ENCODE measurements at places on chromosomes 3 and 15.
A peak's percentile ranks its signal among the peaks of the same experiment; 100 is the strongest.

GRCh38 chr3:78839693-78840092 is 928.1 kb downstream of the ROBO1 start:
- peak; percentile 54 for DNase-seq

- DNase-seq, result no peak
Observed at GRCh38 chr3:63092515-63092914, 185.6 kb upstream of the SYNPR start.

GRCh38 chr3:116618138-116618537 is 91.4 kb upstream of the TUSC7 start:
- DNase-seq, result no peak

- no peak for DNase-seq
Observed at GRCh38 chr3:12115849-12116248, 42.9 kb downstream of the TIMP4 start.

DNA sequence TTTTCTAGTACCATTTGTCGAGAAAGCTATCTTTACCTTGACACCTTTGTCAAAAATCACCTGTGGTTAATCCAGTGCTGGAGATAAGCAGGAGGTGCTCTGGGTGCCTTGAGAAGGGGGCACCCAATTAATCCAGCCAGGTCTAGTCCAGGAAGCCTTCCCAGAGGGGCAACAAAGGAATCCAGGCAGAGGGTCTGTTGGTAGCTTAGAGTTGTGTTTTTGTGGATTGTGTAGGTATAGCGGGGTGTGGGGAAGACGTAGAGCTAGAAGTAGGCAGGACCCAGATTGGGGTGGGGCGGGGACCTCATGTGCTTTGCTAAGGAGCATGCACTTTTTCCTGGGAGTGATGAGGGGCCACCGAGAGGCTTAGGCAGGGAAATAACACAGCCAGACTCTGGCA is 6.0 kb upstream of the PIGZ start:
- DNase-seq, result no peak

DNA sequence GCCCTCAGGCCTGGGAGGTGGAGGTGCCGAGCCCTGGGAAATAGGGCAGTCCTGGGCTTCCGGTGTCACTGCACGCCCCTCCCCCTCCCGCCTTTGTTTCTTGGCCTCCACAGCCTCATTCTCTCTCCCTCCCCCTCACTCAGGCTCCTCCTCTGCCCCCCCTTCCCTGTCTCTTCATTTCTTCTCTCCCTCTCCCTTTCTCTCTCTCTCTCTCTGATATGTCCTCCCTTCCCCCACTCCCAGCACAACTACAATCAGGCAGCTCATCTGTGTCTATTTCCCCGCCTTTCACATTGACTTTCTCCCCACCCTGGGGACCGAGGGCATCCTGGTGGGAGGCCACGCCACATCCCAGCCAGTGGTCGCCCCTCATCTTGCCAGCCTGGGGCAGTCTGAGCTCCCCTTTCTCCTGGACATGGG is 40.2 kb downstream of the IDH2 start:
- DNase-seq, result peak; percentile 97

DNA sequence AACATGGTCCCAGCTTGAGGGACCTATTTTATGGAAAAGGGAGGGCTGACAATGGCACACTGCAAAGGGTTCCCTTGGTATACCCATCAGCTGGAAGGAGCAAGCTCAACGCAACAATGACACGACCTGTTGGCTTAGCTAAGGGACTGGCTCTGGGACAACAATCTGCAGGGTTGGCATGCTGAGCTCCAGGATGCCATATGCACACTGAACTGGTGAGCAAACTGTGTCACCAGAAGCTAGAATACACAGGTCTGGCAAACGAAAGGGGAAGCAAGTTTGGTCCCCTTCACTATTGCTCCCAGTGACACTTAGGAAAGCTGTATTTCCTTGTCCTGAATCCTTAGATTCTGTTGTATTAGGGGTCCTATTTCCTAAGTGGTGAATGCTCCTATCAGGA is 38.0 kb upstream of the RASGRF1 start:
- no peak for DNase-seq

DNA sequence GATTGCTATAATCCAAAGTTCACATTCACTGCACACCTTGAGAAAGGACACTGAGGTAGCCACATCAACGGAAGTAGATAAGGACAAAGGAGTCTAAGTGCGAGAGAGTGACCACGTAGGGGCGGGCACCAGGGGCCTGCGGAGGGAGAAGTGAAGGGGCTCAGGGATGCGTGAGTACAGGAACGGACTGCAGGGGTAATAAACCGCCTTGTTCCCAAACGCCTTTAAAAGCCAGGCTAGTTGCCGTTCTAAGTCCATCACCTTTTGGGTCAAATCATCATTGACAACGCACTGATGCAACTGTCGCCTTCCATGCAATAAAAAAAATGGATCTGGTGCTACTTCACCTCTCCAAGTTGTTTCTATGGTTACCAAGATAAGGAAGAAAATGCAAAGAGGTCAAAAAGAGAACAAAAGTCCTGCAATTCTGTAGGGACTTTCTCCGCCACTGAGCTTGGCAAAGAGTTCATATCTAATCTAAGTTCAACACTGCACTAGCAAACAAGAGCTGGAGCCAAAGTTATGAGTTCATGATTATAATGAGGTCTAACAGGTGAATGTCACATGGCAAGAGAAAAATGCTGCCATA is 32.6 kb upstream of the ATP11B start:
- no peak for DNase-seq

GRCh38 chr3:81869382-81869781 is 107.9 kb upstream of the GBE1 start:
- DNase-seq, result no peak

GRCh38 chr15:94029495-94029894 is 201.9 kb upstream of the MCTP2 start:
- DNase-seq, result no peak

Data from DMS53 (cell line).